ENCODE measurements at places on chromosomes 1 and 21. TPM values are rescaled to one million over a fixed set of nuclear protein-coding genes. Genes with fewer than 3 reads are reported as not detected.

The CREB3L4 gene
- total RNA-seq, result 4.4 TPM

The SLFNL1 gene
- 0.65 TPM for total RNA-seq

The AMY2B gene
- 10.3 TPM for total RNA-seq

The MYOG gene
- total RNA-seq, result not detected

The LDLRAD1 gene
- total RNA-seq, result not detected

The PERM1 gene
- total RNA-seq, result not detected

The DLGAP3 gene
- not detected for total RNA-seq

The PROK1 gene
- total RNA-seq, result 0.12 TPM

The TMEM200B gene
- 28.6 TPM for total RNA-seq

The FCRL4 gene
- total RNA-seq, result not detected

The BNIPL gene
- 0.12 TPM for total RNA-seq

The KCNJ9 gene
- not detected for total RNA-seq

The BSND gene
- not detected for total RNA-seq

The BEST4 gene
- total RNA-seq, result 0.16 TPM

The TTC39A gene
- 1.5 TPM for total RNA-seq

The MYOM3 gene
- total RNA-seq, result 0.12 TPM

The GFI1 gene
- under 0.01 TPM for total RNA-seq

The PROX1 gene
- 0.16 TPM for total RNA-seq

The CD1B gene
- not detected for total RNA-seq

The OR2T33 gene
- not detected for total RNA-seq

The GBP5 gene
- total RNA-seq, result 1.7 TPM

The FMO2 gene
- 6.2 TPM for total RNA-seq

The HES4 gene
- 0.49 TPM for total RNA-seq

The ZSWIM5 gene
- 0.49 TPM for total RNA-seq

The DHCR24 gene
- 499 TPM for total RNA-seq

The KIAA0040 gene
- total RNA-seq, result 0.49 TPM

The OR10J1 gene
- total RNA-seq, result not detected

The KIF17 gene
- total RNA-seq, result 0.61 TPM

The FAM78B gene
- 1.5 TPM for total RNA-seq

The DMAP1 gene
- total RNA-seq, result 27.7 TPM

The RHEX gene
- not detected for total RNA-seq
